ENCODE measurements at places on chromosomes 4 and X. TPM values are rescaled to one million over a fixed set of nuclear protein-coding genes. Genes with fewer than 3 reads are reported as not detected.

Gene H2BW2
- not detected for total RNA-seq

Gene HSFX3
- not detected for total RNA-seq

Gene CFP
- total RNA-seq, result not detected

Gene RIBC1
- not detected for total RNA-seq

- DNase-seq, result peak; percentile 88
Observed at GRCh38 chr4:65416891-65417290, 253.4 kb downstream of the EPHA5 start.

- DNase-seq, result no peak
Observed at GRCh38 chr4:140695483-140695882, 60.7 kb downstream of the TBC1D9 start.

GRCh38 chrX:150769408-150769807 is 76.2 kb downstream of the MTMR1 start:
- DNase-seq, result no peak

GRCh38 chr4:62627141-62627540 is 1427.0 kb downstream of the ADGRL3 start:
- no peak for DNase-seq
